ENCODE measurements at places on chromosomes 6 and 20.

DNA sequence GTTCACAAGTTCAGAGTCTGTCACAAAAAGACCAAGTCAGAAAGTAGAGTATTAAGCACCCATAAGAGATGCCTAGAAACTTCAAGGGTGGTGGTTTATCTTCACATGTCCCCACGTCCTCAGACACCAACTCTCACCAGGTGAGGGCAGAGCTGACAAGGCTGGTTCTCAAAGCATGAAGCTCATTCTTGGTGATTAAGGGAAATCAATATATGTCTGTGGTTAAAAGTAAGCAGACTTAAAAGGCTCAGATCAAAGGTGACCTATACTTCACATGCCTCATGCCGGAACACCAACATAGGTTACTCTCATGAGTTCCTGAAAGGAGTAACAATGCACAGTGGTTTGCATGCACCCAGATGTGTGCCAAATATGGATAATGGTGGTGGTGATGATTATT, 27.0 kb downstream of the IL17A start:
- DNase-seq, result no peak

DNA sequence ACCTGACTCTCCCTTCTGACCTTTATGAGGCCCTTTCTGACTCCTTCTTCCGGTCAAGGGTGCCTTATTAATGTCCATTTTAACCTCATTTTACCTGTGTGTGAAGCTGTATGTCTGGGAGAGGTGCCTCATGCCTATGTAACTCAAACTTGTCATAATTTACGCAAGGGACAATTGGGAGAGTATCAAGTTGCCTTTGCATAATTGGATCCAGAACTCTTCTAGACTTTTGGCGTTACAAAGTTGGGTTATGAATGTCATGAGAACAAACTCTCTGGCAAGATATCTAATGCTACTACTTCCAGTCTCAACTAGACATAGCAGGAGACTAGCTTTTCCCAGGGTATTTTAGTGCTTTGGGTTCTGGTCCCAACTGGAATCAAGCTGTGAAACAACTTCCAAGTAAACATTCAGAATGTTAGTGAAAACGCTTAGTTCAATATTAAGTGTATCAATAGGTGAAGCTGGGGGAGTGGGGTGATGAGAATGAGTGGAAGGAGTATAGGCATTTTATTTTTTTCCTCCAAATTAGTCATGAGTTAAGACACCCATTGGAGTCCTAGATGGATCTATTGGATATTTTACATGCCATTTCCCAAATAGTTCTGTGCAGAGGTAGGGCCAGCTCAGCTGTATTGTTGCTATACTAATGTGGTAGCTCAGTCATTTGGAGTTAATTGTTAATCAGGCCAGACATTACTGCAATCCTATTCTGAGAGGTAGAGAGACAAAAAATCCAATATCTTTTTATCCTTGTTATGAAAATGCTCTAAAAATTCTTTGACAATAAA, 159.9 kb downstream of the TFAP2B start:
- no peak for DNase-seq

DNA sequence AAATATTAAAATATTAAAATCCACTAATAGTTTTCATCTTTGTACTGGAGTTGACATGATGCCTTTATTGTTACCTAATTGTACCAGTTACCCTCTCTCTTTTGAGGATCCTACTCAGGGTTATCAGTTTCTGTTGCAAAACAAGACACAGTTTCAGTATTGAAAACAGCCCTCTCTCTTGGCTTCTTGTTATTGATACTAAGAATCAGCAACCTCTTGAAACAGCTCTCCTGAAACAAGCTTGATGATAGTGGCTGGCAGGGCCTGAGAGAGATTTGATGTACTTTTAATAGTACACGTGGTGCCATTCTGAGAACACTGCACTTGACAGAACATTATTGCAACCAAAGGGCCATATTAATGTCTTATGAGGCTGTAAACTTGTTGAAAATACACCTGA, 64.9 kb upstream of the MEI4 start:
- DNase-seq, result no peak

DNA sequence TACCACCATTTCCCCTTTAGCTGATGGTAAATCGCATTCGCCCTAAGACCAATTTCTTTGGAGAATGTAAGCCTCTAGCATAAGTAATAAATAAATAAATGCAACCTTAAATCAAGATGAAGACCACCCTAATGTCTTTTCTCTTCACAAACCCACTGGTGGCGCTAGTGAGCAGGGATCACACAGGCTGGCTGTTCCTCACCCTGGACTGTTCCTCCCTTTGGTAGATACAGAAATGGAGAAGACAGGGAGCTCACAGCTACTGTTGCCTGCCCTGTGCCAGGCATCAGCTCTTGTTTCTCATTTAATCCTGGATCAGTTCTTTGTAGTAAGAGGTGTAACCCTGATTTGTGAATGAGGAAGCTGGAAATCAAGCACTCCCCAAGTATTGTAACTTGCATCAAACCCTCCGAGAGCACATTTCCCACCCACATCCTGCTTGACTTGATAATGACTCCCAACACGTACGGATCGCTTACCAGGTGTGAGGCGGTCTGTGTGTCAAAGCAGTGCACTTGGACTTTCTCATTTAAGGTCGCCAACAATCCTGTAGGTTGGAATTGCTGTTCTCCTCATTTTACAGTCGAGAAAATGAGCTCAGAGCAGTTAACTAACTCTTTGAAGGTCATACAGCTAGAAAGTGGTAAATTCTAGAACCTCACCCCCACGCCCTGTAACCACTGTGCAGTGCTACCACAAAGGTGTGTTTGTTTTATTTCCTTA, 236.1 kb downstream of the TSHZ2 start:
- no peak for DNase-seq

DNA sequence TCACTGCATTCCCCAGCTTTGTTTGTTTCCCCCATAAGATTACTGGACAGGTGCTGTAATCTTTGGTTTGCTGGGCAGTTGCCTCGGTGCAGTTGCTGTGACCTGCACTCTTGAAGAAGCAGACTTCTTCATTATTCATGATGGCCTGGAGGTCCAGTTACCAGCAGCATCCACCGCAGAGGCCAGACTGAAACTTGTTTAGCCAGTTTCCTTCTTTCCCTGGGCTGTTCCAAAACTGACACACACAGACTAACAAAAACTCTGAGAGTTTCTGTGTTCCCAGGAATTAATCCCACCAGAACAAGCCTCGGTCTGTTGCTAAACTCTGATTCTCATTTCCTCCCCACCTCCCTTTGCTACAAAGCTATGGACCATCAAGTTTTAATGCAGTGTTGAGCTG, 144.1 kb downstream of the QRSL1 start:
- no peak for DNase-seq

DNA sequence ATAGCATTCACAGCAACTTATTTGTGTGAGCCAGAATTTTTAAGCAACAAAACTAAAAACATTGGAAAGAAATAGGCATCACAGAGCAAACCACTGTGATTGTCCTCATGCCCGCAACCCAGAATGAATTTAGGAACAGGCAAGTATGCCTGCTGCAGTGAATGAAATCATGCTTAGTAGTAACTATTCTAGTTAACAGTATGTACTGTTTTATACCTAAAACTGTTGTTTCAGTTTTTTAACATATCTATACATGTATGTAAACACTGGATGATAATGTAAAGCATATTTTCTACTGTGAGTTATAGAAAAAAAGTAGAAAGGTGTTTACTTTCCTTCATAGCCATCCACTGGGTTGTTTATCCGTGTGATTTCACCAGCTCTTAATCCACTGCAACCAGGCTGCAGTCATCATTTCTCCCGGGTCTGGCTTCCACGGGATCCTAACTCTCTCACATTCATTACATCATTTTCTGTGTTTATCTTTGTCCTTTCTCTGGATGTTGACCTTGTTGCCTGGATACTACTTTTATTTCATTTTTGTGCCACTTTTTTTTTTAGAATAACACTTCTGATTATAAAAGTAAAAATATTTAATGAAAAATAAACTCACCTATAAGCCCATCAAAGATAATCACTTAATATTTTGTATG, 3.6 kb upstream of the ARFGEF3 start:
- DNase-seq, result no peak

- no peak for DNase-seq
Measured at GRCh38 chr6:129565811-129566210, 144.2 kb downstream of the ARHGAP18 start.

DNA sequence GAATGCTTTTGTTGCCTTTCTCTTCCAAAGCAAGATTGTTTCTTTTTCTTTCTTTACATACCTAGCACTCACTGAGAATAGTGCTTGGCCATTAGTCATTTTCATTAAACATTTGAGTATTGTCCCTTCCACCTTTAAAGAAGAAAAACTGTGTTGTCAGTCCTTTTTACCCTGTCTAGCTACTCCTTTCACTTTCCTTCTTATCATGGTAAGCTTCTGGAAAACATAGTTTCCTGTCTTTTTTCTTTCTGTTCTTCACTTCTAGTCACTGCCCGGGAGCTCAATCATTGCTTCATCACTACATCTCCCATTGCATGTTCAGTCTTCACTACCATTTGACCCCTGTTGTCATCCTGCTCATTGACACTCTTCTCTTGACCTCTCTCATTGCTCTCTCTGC, 12.1 kb downstream of the VAPB start:
- DNase-seq, result no peak

DNA sequence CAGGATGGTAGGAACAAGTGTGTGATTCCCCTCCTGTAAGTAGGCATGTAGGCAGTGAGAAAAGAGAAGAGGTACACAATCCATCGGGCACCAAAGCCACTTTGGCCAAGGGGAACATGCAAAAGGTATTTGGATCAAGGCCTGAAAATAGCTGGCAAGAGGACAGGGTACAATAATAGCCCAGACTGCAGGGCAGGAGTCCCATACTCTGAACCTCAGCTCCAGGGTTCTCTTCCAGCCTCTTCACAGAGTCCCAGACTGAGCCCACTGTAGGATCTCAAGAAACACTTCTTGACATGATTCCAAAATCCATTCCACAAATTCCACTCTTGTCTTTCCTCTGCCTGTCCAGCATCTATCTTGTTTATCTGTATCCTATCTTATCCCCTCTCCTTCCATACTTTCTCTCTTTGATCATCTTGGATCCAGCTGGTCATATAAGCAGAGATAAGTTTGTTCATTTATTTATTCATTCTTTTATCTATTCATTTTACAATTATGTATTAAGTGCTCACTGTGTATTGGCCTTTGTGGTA, 19.7 kb downstream of the ACSS2 start:
- no peak for DNase-seq

DNA sequence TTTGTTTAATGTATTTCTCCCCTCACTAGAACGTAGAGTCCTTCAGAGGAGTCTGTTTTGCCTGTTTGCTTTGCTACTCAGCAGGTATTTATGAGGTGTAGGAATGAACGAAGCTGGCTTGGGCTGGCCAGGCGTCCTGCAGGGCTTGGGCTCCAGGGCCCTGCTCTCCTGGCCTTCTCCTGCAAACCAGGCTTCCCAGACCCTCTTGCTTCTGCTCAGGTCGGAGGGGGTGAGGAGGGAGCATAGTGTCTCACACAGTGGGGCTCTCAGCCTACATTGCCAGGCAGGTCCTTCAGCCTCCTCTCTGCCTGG, 24.6 kb upstream of the MLN start:
- no peak for DNase-seq

DNA sequence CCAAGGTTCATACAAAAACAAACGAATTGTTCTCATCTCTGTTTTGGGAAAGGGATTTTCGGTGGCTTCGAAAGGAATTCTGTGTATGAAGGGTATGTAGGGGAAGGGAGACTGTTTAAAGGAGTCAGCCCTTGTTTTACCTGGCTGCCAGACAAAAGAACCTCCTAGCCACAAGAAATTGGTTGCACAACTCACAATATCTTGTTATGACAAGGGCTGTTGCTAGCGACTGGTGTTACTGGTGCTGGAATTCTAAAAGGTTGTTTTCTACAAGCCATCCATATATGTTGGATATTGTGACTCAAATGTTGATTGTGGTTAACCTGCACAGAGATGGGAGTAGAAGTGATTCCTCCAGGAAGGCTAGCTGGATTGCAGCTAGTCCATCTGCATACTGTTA, 34.6 kb upstream of the CITED2 start:
- DNase-seq, result no peak

DNA sequence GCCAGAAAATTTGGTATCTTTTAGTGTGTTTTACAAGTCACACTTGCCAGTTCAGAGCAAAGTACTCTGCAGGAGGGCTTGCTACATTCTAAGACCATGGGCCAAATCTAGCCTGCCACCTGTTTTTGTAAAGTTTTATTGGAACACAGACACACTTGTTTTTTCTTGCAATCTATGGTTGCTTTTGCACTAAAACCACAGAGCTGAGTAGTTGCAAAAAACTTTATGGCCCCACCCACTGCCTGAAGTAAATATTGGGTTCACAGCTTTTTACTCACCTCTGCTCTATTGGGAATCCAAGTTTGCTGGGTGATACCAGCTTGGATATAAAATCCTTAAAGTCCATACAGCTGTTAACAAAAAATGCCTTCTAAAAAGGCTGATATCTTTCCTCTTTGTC, 109.0 kb downstream of the ZFP64 start:
- no peak for DNase-seq

GRCh38 chr6:108762394-108762793, 85.8 kb upstream of the ARMC2 start:
- no peak for DNase-seq

GRCh38 chr6:91317247-91317835, 730.5 kb upstream of the MAP3K7 start:
- DNase-seq, result no peak

- DNase-seq, result no peak
Measured at GRCh38 chr6:143022587-143022986, 38.1 kb upstream of the AIG1 start.

DNA sequence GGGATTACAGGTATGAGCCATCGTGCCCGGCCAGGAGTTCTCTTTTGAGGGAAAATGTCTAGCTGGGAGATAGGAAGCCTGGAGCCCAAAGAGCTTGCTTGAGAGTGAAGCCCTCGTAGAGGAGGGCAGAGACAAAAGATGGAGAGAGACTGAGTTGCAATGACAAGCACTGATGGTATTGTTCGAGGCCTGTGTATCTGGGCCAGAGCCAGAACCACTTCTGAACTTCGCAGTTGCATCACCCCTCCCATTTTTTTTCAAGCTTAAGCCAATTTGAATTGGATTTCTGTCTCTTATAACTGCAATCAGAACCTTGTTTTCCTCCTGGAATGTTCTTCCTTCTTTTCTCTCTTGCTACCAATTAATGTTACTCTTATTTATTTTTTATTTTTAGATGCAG, 83.1 kb downstream of the KCNB1 start:
- DNase-seq, result no peak

DNA sequence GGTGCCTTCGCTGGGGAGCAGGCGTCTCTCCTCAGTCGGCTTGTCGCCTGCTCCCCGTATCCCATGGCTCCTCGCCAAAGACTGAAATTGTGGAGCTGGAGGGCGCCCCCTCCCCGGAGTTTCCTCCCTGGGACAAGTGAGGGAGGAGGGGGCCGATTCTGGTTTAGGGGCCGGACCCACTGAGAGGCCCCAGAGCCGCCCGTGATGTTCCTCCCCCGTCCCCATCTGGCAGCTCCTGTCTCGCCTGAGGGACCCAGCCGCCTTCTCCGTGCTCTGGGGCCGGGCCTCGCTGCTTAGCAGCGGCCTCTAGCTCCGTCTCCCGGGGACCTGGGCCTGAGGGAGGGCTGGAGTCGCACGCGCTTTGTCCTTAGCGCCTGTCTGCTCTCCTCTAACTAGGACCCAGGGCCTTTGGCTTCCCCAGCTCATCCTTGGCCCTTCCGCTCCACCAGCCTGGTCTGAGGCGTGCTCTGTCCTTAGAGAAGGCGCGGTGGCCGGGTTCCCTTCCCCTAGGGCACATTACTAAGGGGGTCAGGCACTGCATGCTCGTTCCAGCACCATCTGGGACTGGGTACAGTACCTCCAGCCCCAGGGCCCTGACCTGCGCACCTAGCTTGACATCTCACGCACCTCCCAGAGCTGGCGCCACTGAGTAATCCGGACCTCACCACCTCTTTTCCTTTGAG, 29.7 kb downstream of the SLC12A5 start:
- DNase-seq, result no peak

Measured in stimulated activated CD8-positive, alpha-beta memory T cell treated with anti-CD3 and anti-CD28 coated beads, Interleukin-12 subunit alpha, Interleukin-12 subunit beta, amount 100 ng/mL, for 4 hours (primary cell).